ENCODE measurements at places on chromosomes 7 and 10.

GRCh38 chr7:149732111-149732561 is 41.3 kb downstream of the ZNF467 start:
- DNase-seq: no peak

- no peak for DNase-seq
Measured at GRCh38 chr7:155769701-155770100, 42.6 kb downstream of the SHH start.

GRCh38 chr10:31466313-31466712 is 147.3 kb downstream of the ZEB1 start:
- DNase-seq: no peak

- no peak for DNase-seq
Measured at GRCh38 chr7:118580743-118581382, 356.4 kb downstream of the ANKRD7 start.

DNA sequence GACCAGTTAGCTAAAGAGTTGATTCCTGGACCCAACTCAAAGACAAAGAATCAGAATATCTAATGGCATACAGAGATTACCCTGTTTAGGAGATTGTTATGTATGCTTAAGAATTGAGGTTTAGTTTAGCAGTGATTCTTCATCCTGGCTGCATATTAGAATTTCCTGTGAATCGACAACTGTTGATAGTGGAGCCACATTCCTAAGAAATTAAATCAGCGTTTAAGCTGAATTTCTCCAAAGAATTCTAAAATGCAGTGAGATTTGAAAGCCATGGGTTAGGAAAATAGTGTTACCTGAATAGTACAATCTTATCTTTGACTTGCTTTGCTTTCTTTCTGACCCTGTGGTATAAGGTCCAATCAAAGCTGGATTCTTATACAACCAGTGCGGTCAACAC is 16.4 kb upstream of the FERD3L start:
- no peak for DNase-seq

- DNase-seq: no peak
Measured at GRCh38 chr7:36129048-36129534, 24.0 kb upstream of the EEPD1 start.

GRCh38 chr7:23332193-23332592 is 33.1 kb downstream of the MALSU1 start:
- DNase-seq: no peak

DNA sequence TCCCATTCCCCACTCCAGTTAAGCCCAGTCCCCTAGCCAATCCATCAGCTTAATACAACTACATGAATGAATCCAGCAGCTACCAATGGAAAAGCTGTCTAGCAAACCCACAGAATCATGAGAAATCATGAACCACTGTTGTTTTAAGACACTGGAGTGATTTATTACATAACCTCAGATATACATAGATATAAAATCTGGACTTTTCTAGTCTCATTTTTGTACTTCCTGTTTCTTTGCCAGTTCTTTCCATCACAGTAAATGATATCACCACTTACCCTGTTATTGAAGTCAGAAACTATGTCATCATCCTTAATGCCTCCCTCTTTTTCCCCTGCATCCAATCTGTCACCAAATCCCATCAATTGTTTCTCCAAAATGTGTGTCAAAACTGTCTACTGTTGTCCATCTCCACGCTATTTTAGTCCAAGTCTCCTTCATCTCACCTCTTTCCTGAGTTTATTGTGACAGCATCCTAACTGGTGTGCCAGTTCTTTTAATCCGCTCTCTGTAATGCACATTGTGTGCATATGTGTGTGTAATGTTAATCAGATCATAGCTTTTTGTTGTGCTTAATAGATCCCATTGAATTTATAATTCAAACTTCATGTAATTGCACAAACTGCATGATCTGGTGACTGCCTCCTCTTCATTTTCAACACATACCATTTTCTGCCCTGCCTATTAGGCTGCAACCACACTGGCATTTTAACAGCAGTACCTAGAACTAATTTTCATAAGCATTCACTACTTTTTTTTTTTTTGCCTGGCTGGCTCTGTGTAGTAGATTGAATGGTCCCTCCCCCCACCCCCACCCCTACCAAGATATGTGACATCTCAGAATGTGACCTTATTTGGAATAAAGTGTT is 56.0 kb downstream of the MKLN1 start:
- DNase-seq: no peak

DNA sequence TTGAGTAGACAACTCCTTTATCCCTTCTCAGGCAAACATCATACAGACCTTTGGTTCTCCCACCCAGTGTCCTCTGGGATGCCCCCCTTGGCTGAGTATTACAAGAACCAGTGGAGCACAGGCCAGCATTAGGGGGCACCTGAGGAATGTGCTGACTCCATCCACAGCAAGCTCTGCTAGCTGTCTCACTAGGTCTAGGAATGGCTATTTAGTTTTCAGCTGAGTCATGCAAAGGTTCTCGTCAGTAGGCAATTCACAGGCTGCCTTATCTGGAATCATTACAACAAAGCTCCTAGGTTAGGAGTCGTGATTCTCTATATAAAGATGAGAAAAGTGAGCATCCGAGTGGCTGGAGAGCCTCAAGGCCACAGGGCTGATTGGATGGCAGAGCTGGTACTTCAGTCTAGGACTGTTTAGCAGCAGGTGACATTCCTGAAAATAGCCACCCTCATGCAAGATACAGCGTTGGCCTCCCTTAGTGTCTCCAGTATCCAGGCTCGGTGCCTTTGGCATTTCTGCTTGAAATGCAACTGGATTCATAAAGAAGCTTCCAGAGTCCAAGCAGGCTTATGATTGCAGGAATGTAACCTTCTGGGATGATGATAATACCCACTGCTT is 75.8 kb downstream of the CDCA7L start:
- no peak for DNase-seq

DNA sequence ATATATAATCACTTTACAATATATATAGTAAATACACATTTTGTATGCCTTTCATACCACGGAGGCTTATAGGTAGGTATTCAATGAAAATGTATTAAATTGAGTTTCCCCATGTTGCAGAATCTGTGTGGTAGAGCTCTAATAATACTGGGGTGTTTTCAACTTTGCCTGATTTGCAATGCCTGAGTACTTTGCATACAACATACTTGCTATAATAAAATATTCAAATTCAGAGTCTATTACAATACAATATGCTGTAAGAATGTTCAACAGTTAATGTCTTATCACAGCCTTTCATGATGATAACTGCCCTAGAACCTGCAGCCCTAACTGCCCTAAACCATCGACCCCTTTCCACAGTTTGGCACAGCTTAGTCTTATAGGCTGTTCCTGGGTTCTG is 114.6 kb downstream of the DGKI start:
- DNase-seq: no peak

DNA sequence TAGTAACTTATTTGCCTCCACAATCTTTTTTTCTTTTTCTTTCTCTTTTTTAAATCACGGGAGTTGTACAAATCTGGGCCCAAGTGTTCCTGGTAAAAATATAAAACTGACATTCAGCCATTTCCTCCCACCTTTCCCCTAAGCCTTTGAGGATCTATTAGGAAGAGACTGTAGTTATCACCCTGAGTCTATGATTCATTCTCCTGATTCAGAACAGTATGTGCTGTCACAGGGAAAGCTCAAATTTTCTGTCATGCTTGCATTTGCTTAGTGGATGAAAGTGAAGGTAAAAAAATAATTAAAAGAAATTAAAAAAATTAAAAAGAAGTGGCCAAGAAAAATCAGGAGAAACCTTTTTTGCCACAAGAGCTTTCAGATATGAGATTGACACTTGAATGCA is 71.7 kb downstream of the KIF20B start:
- DNase-seq: no peak

- DNase-seq: no peak
Measured at GRCh38 chr10:100907773-100908363, 4.9 kb upstream of the SLF2 start.

DNA sequence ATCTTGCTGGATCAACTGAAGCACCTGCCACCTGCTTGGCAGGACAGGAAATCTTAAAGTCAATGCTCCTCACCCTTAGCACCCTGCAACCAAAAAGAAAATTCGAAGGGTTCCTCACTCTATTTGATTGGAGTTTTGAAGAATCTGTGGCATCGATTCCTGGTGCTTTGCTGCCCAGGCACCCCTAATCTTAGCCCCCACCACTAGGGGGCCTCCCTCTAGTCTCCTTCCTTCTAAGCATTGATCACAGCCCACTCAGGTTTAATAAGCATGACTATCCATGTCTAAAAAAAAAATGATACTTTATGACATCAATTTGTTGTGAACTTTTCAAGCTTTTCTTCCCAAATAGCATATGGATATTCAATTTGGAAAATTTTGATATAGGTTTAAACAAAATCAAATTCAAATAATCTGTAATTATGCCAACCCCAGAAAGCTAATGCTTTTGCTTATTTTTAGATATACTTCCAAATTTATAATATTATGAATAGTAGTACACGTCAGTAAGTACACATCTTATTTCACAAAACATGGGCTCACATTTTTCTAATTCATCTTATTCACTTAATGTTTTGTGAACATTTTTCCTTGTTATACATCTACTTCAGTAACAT is 45.3 kb downstream of the NRG3 start:
- DNase-seq: no peak

- no peak for DNase-seq
Measured at GRCh38 chr7:123372368-123372767, 162.0 kb downstream of the IQUB start.
